ENCODE measurements at places on chromosomes 3 and 15.

DNA sequence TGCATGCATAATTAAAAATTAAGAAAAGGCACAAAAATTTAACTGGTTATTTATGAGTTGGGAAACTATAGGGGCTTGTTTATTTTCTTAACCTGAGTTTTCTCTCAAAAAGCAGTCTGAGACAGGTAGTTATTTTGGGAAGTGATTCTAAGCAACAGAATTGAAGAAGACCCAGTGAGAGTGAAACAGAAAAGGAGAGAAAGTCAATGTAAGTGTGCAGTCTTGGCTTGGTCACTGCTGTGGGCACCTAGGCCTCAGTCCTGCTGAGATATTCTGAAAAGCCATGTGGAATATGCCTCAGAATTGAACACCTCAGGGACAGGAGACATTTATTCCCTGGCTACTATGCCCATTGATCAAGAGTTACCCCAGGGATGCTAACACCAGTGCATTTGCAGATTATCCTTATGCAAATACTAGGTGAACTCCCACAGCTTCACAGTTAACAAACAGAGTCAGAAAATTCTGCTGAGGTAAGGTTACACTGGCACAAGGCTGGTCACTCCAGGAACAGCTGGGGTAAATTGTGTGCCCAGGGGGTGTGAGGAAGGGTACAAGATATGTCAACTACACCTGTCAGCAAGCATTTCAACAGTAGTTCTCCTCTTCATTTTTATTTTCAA, 222.7 kb downstream of the EFHB start:
- DNase-seq, result no peak

DNA sequence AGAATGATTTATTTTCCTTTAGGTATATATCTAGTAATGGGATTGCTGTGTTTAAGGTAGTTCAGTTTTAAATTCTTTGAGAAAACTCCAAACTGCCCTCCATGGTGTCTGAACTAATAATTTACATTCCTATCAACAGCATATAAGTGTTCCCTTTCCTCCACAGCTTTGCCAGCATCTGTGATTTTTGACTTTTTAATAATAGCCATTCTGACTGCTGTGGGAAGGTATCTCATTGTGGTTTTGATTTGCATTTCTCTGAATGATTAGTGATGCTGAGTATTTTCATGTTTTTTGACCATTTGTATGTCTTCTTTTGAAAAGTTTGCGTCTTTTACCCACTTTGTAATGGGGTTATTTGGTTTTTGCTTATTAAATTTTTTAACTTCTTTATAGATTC, 571.6 kb upstream of the CCDC54 start:
- no peak for DNase-seq

GRCh38 chr15:25790000-25790660, 73.0 kb downstream of the ATP10A start:
- DNase-seq, result peak; percentile 75

DNA sequence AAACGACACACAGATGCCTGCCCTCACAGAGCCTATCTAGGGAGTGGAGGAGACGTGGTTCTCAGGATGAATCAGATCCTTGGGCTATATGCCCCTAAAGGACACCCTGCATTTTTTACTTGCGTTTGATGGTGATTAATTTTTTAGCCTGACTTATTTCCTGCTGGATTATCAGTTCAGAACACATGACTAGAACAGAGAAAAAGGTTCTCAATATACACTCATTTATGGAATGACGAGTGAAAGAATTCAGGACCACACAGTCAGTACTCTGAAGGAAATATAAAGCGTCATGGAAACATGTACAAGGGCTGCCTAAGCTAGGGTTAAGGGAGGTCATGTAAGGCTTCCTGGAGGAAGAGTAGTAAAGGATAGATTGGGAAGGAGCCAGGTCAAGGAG, 121.8 kb downstream of the SSR3 start:
- DNase-seq, result no peak

DNA sequence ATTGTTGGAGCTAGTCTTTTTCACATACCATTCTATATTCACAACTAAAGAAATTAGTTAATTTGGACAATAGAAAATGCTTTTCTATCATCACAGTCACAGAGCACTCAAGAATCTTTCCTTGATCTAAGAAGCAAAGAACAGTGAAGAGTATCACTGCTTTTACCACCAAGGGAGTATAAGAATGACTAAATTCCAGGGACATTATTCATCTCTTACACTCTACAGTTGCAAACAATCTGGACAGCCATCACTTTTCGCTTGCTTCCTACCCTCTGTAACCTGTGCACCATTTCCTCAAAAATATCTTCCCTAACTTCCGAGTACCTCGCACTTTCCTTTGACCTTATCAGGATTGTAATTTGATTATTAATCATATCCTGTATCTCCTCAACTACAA, 359.5 kb upstream of the TMCO5A start:
- DNase-seq, result peak; percentile 3

DNA sequence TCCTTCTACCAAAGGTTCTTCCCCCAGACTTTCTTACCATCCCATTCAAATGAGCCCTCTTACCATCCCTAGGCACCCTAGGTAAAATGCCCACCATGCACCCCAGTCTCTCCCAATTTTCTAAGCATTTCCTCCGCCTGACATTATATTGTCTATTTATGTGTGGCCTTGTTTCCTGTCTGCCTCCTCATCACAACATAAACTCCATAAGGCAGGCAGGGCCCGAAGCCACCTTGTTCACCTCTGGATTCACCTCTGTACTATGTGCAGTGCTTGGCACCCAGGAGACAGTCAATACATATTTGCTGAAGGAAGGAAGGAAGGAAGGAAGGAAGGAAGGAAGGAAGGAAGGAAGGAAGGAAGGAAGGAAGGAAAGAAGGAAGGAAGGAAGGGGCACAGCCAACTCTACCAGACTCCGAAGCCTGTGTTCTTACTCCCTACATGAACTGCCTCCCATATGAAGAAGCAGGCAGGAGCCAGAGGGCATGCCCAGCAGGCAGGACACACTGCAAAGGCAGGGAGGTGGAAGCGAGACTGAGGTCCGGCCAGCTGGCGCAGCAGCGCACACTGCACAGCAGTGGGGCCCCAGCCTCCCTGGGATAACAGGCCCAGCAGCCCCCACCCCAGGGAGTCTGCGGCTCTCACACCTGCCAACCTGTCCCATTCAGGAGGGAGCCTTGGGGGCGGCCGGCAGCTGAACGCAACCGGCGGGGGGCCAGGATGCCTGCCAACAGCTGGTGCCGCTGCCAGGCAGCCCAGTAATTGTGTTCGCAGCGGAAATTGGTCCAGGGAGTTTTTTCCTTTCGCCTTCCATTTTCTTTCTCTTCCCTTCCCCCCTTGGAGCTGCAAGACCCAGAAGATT, 106.0 kb upstream of the LINGO1 start:
- no peak for DNase-seq

- no peak for DNase-seq
Measured at GRCh38 chr3:164521139-164521538, 557.2 kb downstream of the SI start.

DNA sequence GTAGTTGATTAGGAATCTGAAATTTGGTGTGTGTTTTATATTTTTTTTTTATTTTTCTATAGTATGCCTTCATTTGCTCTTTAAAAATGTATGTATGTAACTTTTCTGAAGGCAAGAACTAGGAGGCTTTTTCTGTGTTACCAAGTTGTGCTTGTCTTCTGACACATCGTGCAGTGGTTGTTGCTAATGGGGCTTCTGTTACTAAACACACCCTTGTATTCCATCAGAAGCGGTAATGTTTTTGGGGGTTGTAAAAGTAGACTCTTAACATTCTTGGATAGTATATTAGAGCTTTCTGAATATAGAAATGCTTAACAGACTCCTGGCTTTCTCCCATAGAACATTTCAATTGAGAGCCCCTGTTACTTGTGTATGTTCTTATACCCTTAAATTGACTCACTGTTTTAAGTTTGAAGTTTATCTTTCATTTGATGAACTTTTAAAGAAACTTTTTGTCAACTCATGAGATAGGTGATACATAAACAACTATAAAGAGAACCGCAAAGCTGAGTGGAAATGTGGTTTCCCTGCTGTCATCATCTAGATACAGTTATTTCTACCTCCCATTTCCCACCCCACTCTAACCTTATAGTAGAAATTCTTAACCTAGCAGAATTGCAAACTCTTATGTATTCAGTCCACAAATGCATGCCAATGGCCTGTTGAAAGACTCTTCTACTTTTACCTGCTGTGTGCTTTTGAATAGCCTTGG, 2.5 kb downstream of the TIPARP start:
- DNase-seq, result peak; percentile 39

GRCh38 chr15:23467110-23467600, 20.1 kb upstream of the GOLGA6L2 start:
- peak; percentile 21 for DNase-seq
